Stimulated activated CD8-positive, alpha-beta memory T cell treated with anti-CD3 and anti-CD28 coated beads, Interleukin-15, amount 100 ng/mL, for 4 hours (primary cell): ENCODE measurements at places on chromosomes 6 and 20.

DNA sequence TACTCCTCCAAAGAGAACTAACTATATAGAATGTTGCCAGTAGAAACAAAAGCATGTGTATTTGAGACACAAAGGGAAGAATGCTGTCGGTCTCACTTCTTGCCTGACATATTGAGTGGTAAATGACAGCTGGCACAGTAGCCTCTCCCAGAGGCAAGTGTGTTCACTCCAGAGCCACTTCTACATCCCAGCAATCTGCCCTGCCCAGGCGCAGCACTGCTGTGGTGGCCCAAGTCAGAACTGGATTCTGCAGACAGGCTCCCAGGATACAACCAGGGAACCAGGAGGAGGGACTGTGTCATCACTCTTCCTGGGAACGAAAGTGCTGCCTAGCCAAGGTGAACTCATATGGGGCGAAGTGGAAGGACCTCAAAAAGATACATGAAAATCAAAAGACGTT, 103.2 kb upstream of the ARMC2 start:
- DNase-seq: no peak

DNA sequence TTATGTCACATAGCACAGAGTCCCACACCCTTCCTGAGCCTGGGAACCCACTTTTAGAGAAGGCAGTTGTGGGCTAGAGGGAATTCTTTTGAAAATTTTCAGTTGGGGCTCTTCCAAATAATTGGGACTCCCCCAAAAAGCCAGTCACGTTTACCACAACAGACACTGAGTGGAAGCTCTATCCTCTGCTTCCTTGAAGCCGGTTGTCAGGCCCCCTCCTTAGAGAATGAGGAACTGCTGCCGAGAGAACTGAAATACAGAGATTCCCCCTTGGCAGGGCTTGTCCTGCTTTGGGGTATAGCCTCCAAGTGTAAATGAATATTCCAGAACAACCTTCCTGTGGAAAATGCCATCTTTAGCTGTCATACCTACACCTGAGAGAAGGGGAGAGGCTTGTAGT, 2.7 kb upstream of the JAG1 start:
- DNase-seq: no peak

- DNase-seq: no peak
These were observed 78.5 kb upstream of the FRMD1 start for GRCh38 chr6:168157272-168158212.

- no peak for DNase-seq
These were observed at the start of gene PLTP for GRCh38 chr20:45911486-45912343. TSS of gene PLTP (minus strand) at chr20:45912155. CDS start at chr20:45911452, 703 bp downstream.

DNA sequence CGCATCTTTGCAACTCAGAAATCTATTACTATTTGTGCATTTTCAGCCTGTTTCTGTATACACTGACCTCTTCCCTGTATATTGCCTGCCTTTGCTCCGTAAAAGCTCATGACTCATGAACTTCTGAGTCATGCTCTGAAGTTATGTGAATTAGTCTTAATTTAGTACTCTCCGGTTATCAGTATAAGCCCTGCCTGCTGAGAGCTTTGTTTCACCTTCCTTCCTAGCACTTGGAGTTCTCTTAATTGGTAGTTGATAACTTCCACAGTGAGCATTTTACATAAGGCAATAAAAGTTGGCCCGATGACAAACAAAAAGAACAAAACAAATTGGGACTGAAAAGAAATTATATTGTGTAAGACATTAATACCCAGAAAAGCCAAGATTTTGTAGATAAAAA, 231.4 kb downstream of the GJA1 start:
- DNase-seq: no peak

DNA sequence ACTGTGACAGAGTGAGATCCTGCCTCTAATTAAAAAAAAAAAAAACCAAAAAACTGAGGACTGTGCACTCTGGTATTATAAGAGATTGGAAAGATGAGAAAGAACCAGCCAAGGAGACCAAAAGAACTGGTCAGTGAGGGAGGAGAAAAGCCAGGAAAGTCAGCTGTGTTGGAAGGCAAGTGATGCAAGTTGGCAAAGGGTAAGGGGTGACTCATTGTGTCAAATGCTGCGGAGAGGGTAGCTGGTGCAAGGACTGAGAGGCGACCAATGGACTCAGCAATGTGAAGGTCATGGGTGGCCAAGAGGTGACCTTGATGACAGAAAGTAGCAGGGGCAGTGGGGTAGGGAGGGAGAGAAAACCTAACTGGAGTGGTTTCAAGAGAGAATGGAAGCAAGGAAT, 27.4 kb upstream of the LRRN4 start:
- DNase-seq: no peak

DNA sequence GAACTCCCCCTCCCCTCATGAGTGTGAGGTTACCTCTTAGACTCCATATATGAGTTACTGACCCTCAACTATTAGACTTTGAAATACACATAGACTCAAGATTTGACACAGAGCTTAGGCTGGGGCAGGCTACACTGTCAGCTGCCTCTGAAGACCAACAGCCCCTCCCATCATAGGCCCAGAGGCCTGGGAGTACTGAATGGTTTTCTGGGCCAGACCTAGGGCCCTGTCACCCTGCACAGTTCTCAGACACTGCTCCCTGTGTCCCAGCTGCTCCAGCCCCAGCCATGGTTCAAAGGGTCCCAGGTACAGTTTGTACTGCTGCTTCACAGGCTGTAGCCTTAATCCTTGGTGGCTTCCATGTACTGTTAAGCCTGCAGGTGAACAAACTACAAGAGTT, 132.1 kb upstream of the MOCS1 start:
- DNase-seq: no peak

DNA sequence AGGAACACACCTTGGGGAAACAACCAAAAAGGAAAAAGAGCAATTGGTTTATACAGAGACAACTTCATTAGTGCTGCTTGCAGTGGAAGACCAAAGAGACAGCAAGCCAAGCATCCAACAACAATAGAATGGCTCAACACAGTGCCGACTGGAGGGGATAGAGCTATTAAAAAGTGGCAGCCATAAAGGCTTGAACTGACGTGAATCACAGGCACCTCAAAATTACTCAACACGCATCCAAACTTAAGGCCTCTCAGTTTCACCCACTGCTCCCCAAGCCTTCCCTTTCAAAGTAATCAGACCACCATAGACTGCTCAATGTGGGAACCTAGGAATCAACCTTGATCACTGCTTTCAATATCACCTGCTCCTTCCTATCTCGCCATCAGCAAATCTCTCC, 9.7 kb downstream of the TNFRSF21 start:
- DNase-seq: no peak

DNA sequence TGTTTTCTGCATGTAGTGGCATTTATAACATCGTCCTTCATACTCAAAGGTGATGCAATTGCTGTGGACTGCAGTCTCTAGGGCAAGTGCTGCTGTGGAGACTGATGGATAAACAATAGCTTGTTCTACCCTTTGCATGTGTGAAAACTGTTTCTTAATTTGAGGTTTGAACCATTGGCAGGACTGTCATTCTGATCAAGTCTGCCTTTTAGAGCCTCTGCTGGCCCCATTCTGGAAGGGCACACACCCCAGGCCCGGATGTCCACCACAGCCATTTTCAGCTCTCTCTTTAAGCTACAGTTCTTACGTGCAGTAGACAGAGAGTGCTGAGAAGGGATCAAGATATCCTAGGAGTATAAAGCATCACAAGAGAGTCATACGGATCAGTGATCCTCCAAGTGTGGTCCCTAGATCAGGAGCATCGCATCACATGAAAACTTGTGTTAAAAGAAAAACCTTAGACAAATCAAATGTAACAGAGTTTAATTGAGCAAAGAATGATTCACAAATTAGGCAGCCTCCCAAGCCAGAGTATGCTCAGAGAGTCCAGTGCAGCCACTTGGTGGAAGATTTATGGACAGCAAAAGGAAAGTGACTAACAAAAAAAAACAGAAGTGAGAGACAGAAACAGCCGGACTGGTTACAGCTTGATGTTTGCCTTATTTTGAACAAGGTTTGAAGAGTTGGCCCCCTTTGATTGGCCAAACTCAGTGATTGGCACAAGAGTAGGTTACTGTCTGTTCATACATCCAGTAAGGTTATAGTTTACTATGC, 52.0 kb downstream of the FRK start:
- DNase-seq: no peak

- no peak for DNase-seq
These were observed 24.2 kb upstream of the PNPLA1 start for GRCh38 chr6:36245572-36246061.

DNA sequence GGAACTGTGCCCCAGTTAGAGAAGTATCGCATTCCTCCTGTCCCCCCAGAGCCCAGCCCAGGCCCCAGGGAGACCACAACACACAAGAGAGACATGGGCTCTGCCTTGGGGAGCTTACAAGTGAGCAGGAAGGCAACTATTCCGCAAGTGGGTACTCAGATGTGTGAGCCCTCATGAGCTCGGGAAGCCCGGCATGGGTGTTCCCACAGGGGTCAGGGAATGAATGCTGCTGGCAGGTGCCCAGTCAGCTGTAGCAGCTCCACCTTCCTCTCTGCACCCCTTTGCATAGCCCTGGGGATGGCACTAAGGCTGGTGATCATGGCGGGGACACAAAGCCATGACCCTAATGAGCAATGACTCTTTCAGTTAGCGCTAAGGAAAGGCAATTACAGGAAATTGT, 194.1 kb downstream of the SYNDIG1 start:
- no peak for DNase-seq

DNA sequence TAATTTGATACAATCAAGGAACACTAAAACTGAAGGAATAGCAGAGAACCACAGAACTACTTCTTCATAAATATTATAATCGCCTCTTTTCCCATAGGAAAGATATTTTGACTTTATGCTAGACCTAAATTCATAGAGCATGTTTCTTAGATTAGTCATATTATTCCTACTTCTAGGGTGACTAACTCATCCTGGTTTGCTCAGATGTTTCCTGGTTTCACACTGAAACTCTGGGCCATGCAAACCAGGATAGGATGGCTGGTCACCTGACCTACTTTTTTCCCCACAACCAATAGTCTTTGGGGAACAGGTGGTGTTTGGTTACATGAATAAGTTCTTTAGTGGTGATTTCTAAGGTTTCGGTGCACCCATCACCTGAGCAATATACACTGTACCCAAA, 42.8 kb downstream of the MMS22L start:
- no peak for DNase-seq

GRCh38 chr20:51012357-51012756, 10.6 kb downstream of the KCNG1 start:
- no peak for DNase-seq

DNA sequence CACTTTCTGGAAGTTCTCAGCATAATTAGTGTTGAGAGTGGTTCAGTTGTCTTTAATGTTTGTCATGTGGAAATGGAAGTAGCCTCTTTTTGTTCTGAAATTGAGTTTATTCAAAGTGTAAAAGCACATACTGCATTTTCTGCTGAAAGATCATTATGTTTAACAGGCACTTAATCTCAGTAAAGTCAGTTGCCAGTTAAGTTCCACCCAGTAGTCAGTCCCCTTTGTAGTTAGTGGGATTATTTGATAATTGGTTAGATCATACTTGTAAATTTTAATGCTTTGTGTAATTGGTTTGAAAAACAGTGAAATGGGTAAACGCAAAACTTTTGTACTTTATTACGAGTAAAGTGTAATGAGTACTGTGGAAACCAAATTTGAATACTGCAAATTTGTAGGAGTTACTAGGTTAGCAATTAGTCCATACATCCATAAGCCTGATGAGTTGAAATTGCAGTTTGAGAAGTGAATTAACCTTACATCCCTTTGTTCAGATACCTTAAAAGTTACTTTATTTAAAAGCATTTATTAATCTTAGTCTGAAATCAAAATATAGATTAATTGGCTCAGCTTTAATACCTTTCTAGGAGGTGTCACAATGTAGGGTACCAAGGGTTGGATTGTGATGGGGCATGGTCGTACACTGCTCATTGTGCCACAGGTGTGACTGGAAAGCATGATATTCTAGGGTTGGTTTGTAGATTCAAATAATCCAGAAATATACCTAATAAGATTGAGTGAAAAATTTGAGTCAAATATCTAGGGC, 4.4 kb downstream of the SRSF6 start:
- DNase-seq: no peak

GRCh38 chr6:149917679-149918078, 5.2 kb downstream of the RAET1G start:
- no peak for DNase-seq

GRCh38 chr6:136236466-136237293, 13.4 kb downstream of the MTFR2 start:
- no peak for DNase-seq

DNA sequence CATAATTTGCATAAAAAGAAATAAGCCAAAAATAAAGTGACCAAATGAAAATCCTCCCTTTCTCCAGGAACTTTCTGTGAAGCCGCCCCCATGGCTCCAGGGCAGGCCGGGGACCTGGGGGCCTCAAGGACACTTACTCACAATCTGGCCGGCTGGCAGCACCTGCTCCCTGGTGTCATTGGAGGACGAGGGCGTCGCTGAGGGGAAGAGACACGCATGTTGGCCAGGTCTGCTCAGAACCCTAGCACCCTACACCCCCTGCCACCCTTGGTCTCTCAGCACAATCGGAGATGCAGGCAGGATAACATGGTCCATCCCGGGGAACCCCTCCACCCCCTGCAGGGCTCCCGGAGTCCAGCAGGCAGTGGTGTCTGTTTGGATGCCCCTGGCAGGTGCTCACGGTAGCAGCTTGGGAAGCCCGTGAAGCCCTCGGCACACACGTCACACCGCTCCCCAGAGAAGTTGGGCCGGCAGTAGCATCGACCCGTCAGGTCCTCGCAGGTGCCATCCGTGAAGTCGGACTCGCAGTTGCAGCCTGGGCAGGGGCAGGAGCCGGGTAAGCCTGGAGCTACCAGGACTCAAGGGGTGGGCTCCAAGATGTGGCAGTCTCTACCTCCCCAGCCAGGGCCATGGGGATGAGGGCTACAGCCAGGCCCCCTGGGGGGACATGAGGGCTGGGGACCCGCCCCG, 21.3 kb downstream of the LAMA5 start:
- DNase-seq: no peak

DNA sequence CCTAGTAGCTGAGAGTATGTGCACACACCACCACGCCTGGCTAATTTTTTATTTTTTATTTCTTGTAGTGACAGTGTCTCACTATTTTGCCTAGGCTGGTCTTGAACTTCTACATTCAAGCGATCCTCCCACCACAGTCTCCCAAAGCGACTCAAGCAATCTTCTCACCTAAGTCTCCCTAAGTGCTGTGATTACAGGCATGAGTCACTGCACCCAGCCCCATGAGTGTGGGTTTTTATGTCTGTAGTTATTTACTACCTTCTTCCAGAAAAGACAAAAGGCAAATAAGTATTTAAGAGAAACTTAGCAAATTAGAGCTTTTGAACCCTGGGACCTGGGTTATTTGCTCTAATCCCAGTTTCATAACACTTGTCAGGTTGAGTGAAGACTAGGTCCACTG, 92.3 kb upstream of the HCRTR2 start:
- DNase-seq: no peak

DNA sequence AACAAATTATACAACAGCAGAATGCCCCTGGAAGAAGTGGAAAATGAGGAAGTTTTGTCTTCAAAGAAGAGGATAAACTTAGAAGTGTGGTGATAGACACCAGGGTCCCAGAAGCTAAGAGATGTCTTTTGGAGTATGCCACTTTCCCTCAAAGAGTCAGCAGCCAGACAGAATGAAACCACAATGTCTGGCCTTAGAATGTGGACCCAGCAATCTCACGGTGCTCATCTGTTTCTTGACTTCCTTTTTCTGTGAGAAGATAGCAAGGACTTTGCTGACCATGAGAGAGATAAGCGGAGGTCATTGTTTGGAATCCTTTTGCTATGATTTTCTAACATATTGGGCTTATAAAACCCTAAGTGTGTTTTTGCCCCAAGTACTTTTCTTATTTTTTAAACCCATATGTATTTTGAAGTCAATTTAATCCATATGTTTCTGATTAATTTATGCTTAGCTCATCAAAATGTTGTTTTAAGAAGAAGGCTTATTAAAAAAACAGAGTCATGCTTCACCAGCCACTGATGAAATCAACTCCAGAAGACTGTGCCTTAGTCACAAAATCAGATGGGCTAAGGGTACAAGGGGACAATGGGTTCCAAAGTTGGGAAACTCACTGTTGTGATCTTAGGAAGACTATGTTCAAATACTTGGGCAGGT, 451.2 kb upstream of the JAG1 start:
- no peak for DNase-seq
